ENCODE measurements at places on chromosomes 16 and 17.

- no peak for DNase-seq
Observed at GRCh38 chr16:74608944-74609343, 2.0 kb upstream of the GLG1 start.

DNA sequence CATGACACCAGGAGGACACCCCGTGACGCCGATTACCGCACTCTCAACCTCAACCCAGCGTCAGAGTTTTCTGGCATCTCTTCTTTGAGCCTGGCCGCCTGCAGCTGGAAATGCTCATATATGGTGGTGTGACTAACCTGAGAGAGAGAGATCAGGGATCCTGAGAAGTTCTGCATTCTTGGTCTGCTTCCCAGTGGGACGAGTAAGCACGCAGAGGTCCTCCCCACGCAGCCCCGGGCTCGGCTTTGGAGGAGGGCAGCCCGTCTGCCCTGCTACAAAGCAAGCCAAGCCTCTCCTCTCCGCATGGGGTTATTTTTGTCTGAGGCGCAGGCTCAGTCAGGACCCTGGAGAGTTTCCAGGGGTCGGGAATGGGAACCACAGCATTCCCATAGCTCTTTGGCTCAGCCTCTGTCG, 16.5 kb downstream of the CRISPLD2 start:
- DNase-seq: peak; percentile 98

DNA sequence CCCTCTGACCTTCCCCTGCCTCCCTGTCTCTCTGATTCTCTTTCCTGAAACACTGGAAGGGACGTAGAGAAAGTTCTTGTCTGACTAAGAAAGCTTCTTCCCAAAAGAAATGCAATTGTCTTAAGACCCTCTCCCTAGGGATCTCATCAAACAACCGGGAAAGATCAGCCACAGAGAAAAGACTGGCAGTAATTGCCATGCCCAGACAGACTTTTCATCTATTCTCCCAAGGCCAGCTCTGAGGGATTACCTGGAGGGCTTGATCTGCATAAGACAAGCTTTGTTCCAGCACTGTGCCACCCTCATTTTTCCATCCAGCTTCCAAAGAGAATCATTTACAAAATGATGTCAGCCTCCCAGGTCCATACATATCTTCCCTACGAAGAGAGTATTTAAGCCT, 38.8 kb upstream of the HS3ST3A1 start:
- DNase-seq: no peak

GRCh38 chr16:78745108-78746019, 645.9 kb downstream of the WWOX start:
- no peak for DNase-seq

- no peak for DNase-seq
Observed at GRCh38 chr17:75823257-75824041, 20.8 kb downstream of the UNC13D start.

DNA sequence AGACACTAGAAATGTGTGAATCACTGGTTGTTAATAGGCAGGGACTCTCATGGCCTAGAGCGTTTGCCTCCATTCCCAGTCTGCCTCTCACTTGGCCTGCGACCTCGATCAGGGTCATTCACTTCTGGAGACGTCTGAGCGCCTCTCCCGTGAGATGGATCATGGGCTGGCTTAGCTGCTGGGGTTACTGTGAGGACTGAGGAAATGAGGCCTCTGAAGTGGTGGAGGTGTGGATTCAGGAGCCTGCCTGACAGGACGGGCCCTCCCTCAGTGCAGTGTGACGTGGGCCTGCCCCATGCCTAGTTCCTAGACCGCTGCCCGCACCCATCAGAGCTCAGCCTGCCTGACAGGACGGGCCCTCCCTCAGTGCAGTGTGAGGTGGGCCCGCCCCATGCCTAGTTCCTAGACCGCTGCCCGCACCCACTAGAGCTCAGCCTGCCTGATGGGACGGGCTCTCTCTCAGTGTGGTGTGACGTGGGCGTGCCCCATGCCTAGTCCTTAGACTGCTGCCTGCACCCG, 61.9 kb downstream of the BANP start:
- DNase-seq: no peak

DNA sequence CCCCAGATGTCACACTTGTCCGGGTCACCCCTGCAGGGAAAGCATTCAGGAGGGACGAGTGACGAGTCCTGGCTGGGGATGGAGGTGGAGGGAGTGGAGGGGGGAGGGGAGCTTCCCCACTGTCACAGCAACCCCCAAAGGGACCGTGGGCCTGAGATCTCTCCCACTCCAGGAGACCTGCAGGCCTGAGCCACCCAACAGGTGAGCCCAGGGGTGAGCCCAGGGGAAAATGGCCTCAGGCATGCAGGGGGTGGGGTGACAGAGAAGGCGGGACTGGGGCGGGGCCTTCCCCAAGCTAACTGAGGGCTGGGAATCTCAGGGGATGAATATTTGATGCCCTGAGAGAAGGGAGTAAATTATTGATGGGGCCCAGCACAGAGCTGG, 2.4 kb downstream of the USH1G start:
- DNase-seq: no peak

DNA sequence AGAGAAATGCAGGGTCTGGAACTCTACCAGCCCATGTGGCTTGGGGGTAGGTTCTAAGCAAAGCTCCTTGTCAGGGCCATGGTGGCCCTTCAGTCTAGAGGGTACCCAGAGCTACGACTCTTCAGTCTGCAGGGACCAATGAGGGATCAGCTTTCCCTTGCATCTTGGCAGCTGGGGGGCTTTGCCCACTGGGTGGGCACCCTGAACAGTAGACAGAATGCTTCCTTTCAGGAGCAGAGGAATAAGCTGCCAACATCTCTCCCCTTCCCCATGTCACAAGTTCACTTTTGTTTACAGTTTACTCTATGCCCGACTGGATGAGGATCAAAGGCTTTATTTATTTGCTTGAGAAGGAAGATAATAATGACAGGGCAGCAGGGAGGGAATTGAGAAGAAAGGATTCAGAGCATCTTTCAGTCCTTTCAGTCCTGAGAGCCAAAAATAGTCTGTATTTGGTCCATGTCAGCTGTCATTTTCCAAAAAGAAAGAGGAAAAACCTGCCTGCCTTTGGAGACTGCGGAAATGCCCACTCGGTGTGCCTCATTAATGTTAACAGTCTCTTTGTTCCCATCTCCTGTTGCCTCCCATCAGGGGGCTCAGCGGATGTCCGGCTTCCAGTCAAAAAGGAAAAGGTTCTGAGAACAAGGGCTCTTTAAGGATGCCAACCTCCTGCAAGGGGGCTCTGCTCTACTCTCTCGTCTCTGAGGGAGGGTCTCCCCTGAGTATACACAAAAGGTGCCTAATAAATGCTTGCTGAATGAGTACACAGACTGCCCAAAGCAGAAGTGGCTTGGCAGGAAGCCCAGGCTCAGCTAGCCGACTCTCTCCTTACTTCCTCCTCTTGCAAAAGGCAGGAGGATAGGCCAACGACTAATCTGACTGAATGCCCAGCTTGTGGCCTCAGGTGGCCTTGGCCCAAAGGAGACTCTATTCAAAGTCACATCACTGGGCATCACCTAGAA, 17.1 kb downstream of the TRAF4 start:
- DNase-seq: peak; percentile 64

DNA sequence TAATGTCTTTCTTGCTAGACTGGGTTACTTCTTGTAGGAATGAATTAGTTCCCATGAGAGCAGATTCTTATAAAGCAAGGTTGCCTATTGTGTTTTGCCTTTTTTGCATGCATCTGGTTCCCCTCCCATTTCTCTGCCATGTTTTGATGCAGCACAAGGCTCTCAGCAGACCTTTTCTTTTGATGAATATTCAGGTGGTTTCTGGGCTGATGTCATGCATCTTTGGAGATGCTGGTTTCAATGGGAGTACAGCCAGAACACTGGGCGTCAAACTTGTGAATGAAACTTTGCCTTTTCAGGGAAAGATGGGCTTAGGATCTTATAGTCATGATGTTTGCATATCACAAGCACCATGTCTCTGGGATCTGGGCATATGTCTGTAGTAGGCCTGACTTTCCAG, 111.7 kb upstream of the CCL2 start:
- no peak for DNase-seq

GRCh38 chr16:56637814-56638750, at the start of gene MT1A:
MT1A (plus strand) TSS chr16:56638666; CDS start chr16:56638739, 73 bp downstream.
- DNase-seq: peak; percentile 81

DNA sequence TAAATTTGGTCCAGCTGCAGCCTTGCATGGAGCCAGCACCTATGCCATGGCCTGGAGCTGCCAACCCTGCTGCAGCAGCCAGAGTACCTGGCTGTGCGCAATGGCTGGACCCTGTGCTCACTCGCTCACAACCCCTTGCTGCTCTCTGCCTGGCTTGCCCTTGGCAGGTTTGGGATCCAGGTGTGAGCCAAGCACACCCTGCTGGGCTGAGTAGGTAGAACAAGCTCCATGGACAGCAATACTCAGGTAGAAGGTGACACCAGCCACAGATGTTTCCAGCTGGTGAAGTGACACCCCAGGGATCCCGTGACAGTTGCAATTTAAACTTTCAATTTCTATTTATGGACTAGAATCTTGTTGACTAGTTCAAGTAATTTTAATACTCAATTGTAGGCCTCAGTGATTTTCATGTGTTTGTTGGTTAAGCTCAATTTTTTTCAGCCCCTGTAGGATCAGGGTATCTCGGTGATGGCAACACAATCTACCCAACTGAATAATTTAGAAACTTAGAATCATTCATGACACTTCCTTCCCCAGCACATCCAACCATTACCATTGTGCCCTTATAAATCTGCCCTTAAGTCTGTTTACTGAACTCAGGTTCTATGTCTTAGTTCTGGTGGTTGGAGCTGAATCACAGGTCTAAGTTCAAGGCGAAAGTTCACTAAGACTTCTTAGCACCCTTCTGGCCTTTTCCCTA, 480.0 kb downstream of the PMP22 start:
- no peak for DNase-seq

GRCh38 chr17:416293-417206, 63.9 kb upstream of the RPH3AL start:
- DNase-seq: no peak

GRCh38 chr16:69329369-69330285, 761 bp downstream of the PDF start:
- peak; percentile 47 for DNase-seq

GRCh38 chr16:75733305-75734211, 7.3 kb upstream of the CPHXL start:
- DNase-seq: peak; percentile 68

DNA sequence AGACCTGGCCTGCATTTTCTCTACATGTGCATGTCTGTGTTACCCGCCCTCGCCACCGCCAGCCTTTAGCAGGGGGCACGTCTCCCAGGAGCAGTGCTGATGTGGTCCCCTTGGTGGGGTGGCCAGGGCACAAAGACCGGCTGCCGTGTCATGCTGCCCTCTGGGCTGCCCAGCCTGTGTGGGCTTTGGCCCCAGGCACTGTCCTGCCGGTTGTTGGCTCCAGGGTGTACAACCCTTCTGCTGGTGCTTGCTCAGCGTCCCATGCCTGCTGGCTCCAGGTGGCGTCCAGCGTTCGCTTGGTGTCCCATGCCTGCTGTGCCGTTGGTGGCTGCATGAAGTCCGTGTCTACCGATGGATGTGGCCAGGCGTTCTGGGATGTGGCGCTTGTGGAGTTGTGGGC, 4.1 kb downstream of the BAIAP2 start:
- no peak for DNase-seq

GRCh38 chr17:29977836-29978235, 36.4 kb downstream of the EFCAB5 start:
- DNase-seq: peak; percentile 57

DNA sequence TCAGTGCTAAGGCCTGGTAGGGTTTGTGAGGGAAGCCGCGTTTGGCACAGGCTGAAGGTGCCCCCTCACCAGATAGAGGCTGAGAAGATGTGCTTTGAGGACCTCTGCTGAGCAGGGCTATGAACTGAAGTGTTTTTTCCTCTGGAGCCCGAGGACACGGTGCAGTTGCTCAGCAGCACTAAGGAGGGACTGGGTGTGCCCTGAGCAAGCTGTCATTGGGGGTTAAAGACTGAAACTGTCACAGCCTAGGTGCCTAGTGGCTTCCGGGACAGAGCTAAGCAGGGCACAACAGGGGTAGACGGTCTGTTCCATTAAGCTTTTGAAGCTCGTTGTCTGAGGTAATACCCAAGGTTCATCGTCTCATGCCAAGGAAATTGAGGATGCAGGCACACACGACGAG, 24.8 kb upstream of the ASGR2 start:
- DNase-seq: no peak

- DNase-seq: peak; percentile 48
Observed at GRCh38 chr16:15055141-15056053, 477 bp downstream of the NTAN1 start.

DNA sequence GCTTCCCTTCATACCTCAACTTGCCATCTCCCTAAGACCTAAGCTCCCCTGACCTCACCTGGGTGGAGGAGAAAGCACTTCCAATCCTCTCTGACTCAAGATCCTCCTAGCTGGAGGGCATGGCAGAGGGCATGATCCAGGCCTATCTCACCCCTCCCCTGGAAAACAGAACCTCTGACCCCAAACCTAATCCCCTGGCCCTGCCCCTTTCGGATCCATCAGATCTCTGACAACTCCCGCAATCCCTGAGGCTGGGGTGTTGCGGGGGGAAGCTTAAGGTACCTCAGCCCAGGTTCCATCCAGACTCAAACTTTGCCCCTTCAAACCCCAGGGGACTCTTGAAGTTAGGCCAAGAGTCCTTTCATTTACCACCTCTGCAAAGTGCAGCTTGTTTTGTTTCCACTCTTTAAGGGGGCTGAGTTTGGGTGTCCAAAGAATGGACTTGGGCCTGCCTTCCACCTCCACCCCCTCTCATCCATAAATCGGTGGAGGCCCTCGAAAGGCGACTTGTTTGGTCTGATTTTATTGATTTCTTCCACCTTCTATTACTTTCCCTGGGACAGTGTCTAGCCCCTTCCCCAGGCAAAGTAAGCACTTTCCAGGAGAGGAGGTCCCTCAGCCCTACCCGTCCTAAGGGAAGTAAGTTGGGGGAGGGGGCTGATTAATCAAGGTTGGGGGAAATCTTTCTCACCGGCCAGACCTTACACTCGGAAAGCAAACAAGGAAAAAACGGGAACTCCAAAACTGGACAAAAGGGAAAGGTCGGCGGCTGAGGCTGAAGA, 2.6 kb downstream of the EPOP start:
- DNase-seq: no peak

DNA sequence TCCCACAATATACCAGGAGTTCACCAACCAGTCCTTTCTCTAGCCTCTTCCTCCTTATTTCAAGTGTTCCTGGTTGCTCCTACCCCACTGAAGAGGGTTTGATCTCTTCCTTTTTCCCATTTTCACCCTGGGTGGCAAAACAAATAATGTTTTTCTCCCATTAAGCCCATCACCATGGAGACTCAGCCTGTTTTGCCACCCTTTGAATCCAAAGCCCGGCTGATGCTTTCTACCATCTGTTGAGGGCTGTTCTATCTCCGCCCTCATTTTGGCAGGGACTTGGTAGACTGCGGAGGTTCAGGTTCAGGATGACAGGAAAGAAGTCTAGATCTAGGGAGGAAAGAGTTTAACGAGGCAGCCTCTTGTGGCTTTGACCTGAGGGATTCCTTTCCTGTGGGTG, 2.6 kb downstream of the DNAH2 start:
- no peak for DNase-seq

DNA sequence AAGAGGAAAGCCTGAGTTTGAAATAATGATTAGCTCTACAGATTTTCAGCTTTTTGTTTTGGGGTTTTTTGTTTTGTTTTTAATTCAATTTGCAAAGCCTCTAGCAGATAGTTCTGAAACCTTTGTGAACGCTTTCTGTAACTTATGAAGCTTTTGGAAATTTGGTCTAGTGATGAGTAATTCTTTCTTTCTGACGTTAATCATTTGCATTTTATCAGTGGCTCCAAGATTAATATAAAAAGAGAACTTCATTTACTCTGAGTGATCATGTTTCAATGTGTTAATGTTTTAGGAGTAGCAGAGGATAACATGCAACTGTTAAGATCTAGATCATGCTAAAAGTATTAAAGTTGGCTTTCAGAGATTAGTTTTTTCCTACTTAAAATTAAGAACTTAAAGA, 160.3 kb upstream of the TBX2 start:
- no peak for DNase-seq
